ENCODE measurements at places on chromosomes 16 and 17.

- H3K27ac ChIP-seq: peak overlapping the region; percentile 35
- no peak for DNase-seq
- no peaks in the 10 kb centered on the region for H3K27me3 ChIP-seq
- peaks cover 71% of the 10 kb centered on the region for H3K36me3 ChIP-seq
- peaks cover 6% of the 10 kb centered on the region for H3K4me1 ChIP-seq
Measured at GRCh38 chr16:28834349-28834748, 11.6 kb downstream of the ATXN2L start.

GRCh38 chr16:31181102-31181830 lies 1.3 kb downstream of the FUS start:
- H3K27me3 ChIP-seq: no peaks in the 10 kb centered on the region
- H3K36me3 ChIP-seq: peaks cover 73% of the 10 kb centered on the region
- H3K4me3 ChIP-seq: peak overlapping the region; percentile 98
- peak overlapping the region; percentile 99 for H3K27ac ChIP-seq

DNA sequence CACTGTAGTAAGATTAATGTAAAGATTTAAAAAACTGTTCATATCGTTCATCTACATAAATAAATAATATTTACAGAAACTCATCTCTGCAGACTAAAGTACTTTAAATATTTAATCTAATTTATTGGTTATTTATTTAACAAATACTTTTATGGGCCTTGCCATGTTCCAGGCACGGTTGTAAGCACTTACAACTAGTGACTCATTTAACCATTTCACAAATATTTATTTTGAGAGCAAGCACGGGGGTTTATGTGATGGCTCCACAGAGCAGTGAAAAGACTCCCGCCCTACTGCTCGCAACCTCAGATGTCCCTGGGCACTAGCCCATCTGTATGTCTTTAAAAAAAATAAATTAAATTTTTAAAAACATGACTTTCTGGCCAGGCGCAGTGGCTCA lies 575.9 kb downstream of the WWOX start:
- no peak for DNase-seq
- H3K27ac ChIP-seq: no peak overlapping the region
- H3K27me3 ChIP-seq: no peaks in the 10 kb centered on the region
- H3K4me3 ChIP-seq: no peak overlapping the region
- no peaks in the 10 kb centered on the region for H3K4me1 ChIP-seq

DNA sequence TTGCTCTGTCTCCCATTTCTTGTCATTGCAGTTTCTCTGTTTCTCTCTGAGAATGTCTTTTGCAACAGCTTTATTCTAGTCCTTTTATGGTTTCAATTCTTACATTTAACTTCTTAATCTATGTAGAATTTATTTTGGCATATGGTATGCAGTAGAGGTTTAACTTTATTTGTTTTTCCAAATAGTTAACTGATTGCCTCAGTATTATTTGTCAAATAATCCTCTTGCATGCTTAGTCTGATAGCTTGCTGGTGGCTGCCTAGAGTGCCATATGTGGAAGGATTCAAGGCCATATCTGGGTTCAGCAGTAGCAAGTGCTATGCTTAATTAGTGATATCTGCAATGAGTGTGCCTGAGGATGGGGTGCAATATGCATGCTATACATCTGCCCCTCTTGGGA lies 6.9 kb downstream of the SNTB2 start:
- no peak for DNase-seq
- H3K4me1 ChIP-seq: peaks cover 54% of the 10 kb centered on the region
- peaks cover 4% of the 10 kb centered on the region for H3K36me3 ChIP-seq
- no peaks in the 10 kb centered on the region for H3K27me3 ChIP-seq

DNA sequence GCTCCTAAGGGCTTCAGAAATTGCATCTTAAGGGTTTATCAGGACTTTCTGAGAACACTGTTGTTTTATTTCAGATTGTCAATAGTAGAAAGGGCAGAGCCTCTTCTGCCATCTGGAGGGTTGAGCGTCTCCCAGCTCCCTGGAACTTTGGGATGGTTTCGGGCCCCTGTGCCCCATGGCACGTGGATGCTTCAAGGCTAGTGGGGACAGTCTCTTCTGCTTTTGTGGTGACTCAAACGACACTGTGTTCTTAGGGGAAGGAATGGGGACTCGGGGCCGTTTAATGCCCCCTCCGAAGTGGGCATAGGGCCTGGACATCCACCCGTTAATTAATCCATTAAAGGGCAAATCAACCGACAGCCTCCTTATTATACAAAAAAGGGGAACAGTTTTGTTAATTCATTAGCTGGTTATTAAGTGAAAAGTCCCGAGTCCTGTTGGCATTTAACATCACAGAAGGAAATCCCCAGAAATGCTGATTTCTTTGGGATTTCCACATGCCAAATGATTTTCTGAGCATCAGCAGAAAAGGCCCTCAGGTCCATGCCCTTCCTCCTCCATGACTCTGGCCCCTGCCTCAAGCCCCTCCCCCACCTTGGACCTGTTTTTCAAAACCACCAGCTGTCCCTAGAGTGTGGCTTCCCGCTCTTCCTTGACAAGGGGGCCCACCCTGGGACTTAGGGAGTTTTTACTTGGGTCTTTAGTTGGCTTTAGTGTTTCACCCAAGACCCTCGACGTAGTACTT lies 68.7 kb downstream of the ARSG start:
- H3K4me3 ChIP-seq: no peak overlapping the region
- DNase-seq: no peak
- no peaks in the 10 kb centered on the region for H3K27me3 ChIP-seq
- peaks cover 32% of the 10 kb centered on the region for H3K4me1 ChIP-seq

- no peaks in the 10 kb centered on the region for H3K36me3 ChIP-seq
- peaks cover 10% of the 10 kb centered on the region for H3K4me1 ChIP-seq
- peaks cover 65% of the 10 kb centered on the region for H3K27me3 ChIP-seq
- H3K4me3 ChIP-seq: no peak overlapping the region
- DNase-seq: no peak
Measured at GRCh38 chr17:45666046-45666600, 118.0 kb upstream of the CRHR1 start.

- no peak for DNase-seq
- H3K4me3 ChIP-seq: no peak overlapping the region
- H3K27me3 ChIP-seq: peaks cover 39% of the 10 kb centered on the region
- H3K4me1 ChIP-seq: no peaks in the 10 kb centered on the region
- H3K27ac ChIP-seq: no peak overlapping the region
Measured at GRCh38 chr17:44608727-44609435, 47.4 kb upstream of the MEIOC start.
